ENCODE measurements at places on chromosomes 7 and 10. TPM values are rescaled to one million over a fixed set of nuclear protein-coding genes. Genes with fewer than 3 reads are reported as not detected.

CCDC136 gene
- 2.4 TPM for total RNA-seq

PLAC9 gene
- total RNA-seq: 23.3 TPM

RET gene
- total RNA-seq: 0.84 TPM

MEIG1 gene
- not detected for total RNA-seq

DKK1 gene
- 3.5 TPM for total RNA-seq

LIPJ gene
- total RNA-seq: 0.47 TPM
